ENCODE measurements at places on chromosomes 4 and X.
A peak's percentile ranks its signal among the peaks of the same experiment; 100 is the strongest.

GRCh38 chr4:14008494-14008893 lies 381.0 kb upstream of the BOD1L1 start:
- no peak for DNase-seq

DNA sequence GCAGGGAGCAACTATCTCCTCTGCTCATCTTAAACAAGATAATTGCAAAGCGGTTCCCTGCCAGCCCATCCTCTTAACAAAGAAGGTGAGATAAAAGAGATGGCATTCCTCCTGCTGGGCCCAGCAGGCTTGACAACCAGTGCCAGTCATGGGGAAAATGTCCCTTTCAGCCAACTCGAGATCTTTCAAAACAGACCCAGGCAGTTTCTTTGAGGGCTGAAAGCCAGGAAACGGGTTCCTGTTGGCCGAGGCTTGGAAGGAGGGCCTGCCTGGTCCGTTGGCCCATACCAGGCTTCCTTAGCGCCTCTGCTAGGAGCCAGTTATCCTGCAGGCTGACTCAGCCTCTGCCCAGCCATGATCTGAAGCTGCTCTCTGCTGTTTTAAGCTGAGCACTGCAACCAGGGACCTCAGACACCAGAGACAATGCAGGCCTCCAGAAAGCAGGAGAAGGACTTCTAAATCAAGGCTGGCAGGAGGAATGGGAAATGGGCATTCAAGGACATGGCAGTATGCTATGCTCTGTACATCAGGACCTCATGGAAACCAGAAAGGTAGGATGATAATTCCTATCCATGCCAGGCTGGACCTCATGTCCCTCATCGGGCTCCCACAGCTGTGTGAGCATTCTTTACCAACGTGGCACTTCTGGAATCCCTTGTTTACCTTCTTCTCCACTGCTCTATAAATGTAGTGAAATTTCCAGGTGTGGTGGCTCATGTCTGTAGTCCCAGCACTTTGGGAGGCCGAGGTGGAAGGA lies 42.4 kb upstream of the SLC2A9 start:
- peak; percentile 54 for DNase-seq

GRCh38 chr4:119626420-119626819 lies 2.2 kb downstream of the PDE5A start:
- no peak for DNase-seq

GRCh38 chr4:55485821-55486220 lies 60.9 kb downstream of the CLOCK start:
- no peak for DNase-seq

DNA sequence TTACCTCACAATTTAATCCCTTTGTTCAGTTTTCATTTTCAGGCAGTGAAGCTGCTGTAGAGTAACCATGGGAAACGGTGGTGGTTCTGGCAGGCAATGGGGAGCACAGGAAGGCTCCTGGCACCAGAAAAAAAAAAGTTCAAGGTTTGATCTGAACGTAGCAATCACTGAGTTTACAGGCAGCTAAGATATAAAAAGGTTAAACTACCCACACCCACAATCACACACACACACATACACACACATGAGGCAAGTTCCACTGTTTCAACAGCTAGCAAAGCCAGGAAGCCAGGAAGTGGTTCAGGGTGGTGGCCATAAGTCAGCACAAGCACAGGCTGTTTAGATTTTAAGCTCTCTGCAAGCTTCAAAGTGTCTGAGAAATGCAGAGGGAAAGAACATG lies at the start of gene SULT1B1:
TSS of gene SULT1B1 (minus strand) at position 166 of the 400 bp plus-strand sequence. CDS start 5,403 bp downstream, outside the sequence.
- no peak for DNase-seq

- no peak for DNase-seq
Measured at GRCh38 chrX:2693113-2694002, 2.3 kb downstream of the CD99 start.

- no peak for DNase-seq
Measured at GRCh38 chrX:47145395-47146120, 537 bp downstream of the RBM10 start.

GRCh38 chrX:129577473-129577872 lies 37.4 kb downstream of the OCRL start:
- no peak for DNase-seq

DNA sequence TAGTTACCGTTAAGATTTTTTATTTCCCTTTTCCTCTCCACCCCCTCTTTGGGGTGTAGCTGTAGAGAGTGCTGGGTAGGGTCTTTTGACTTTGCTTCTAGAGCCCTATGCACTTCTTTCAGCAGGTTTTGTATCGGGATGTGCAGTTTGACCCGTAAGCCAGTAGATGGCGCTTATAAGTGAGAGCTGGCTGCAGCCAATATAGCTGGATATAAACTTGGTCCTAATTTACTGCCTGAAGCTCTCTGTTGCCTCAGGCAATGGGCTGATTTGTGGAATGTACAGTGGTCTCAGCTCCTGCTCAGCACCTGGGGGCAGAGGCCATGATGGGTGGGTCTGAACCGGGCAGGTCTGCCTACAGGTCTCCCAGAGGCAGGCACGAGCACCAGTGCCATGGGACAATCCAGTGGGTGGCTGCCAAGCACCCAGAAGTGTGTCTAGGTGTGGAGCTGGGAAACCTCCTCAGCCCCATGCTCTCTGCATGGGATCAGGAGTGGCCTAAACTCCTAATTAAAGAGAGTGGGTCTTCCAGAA lies 146.5 kb downstream of the SPANXN1 start:
- DNase-seq, result no peak

GRCh38 chr4:55127521-55127920 lies 2.1 kb upstream of the KDR start:
- DNase-seq, result no peak

DNA sequence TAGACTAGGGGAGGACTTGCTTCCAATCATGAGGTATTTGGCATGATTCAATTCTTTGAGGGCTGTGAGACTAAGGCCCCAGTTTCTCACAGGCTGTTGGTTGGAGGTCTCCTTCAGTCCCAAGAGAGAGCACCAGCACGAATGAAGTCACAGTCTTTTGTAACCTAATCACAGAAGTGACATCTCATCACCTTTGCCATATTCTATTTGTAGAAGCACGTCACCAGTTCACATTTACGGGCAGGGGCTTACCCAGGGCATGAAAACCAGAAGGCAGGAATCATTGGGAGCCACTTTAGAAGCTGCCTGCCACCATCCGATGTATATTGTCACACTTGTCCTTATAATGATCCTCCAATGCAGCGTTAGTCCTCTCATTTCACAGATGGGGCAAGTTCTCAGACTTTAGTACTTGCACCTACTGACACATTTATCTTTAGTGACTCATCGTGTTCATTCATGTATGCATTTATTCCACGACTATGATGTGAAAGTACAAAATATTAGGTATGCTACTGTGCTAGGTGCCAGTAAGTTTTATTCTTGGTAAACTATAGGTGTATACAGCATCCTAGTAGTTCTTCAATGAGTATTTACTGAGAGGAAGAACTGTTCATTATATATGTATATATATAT lies 163.8 kb upstream of the PGRMC2 start:
- DNase-seq, result no peak

DNA sequence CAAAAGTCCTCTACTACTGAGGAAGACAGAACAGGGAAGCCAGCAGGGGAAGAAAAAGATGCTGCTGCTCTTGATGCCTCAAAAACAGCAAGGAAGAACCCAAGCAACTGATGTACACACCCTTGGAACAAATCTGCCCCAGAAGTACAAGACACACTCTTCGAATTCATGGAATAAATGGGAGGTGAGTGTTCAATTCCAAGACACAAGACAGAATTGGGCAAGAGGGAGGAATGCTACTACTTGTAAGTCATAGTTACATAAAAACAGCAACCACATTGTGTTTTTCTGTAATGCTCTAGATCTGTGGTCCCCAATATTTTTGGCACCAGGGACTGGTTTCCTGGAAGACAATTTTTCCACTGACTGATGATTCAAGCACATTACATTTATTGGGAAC lies 58.0 kb upstream of the H2AZ1 start:
- no peak for DNase-seq

GRCh38 chr4:76791479-76791878 lies 106.5 kb downstream of the SOWAHB start:
- no peak for DNase-seq

- no peak for DNase-seq
Measured at GRCh38 chr4:40378619-40379018, 43.5 kb downstream of the CHRNA9 start.

DNA sequence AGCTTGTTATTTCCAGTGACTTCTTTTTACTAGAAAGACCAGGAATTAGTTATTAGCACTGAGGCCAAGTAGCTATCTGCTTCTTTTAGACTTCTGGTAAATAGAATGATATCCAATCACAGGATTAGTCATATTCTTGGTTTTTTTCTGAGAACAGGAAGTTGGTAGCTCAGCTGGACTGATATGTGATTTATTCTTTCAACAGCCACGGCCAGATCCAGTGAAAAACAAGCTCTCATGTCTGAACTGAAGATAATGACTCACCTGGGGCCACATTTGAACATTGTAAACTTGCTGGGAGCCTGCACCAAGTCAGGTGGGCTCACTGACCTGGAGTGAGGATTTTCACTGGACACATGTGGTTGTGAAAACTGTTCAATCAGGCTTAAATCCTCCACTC lies 48.6 kb downstream of the PDGFRA start:
- no peak for DNase-seq

- DNase-seq, result no peak
Measured at GRCh38 chr4:26133840-26134239, 187.0 kb upstream of the RBPJ start.

DNA sequence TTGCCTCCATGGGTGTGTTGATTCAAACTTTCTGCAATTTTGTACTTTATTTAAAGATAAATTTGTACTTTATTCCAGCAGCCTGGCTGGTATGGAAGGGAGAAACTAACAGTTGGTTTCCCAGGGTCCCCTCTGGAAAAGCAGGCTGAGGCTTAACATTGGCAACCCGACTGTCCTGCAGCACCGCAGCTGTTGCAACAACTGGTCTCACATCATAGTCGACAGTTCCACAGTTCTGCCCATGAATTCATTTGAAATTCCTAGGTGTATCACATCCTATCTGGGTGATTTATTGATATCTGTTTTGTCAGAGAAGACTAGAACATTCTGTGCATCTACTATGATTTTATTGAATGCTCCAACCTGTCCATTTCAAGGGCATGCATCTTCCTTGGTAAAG lies 98.8 kb upstream of the GATB start:
- no peak for DNase-seq
